Astrocyte of the hippocampus (primary cell): ENCODE measurements at places on chromosomes 5 and 9.

- no peak for DNase-seq
Measured at GRCh38 chr5:76732405-76733048, 16.6 kb downstream of the F2R start.

DNA sequence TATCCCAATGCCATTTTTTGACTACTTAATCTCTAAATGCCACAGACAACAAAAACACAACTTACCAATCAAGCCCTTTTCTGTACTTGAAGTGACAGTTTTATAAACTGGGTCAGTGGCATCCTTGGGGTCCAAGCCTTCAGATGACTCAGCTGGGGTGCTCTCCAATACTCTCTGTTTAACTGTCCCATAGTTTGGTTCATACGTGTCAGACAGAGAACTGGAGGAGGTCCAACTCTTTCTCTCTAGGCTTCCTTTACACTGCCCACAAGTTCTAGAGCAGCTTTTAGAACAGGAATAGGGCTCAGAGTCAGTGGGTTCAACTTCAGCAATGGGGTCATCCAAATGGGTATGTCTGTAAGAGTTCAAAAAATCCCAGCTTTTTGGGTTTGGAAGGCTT lies 166.9 kb downstream of the CDC42SE2 start:
- no peak for DNase-seq

- DNase-seq: no peak
Measured at GRCh38 chr5:156942064-156942463, 21.0 kb downstream of the TIMD4 start.

- DNase-seq: no peak
Measured at GRCh38 chr5:2011481-2012411, 129.0 kb upstream of the IRX4 start.

DNA sequence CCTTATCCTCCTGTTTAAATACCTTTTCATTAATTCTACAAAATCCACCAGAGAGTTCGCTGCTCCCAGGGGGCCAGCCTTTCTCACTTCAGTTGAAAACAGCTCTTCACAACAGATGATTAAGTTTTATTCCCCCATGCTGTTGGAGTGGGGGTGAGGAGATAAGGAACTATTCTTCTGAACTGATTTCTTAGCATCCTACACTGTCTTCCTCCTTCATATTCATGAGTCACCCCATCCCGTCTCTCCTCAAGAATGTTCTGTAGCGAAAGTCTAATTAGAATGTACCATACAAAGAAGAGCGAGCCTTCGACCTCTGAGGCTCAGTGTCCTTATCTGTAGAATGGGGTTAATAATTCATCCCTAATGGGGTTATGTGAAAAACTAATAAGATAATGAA lies 138.0 kb downstream of the PIK3R1 start:
- no peak for DNase-seq

DNA sequence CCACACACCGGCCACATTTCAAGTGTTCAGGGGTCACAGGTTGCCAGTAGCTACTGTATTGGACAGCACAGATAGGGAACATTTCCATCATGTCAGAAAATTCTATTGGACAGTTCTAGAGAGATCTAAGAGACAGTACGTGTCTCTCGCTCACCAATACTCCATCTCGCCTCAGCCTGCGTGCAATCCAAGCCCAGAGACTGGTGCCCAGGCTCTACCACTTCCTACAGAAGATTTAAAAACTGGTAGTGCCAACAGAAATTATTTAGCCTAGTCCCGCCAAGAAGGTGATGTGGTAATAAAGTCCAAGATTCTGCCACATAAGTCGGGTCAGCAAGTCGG lies 390 bp upstream of the SNX2 start:
- no peak for DNase-seq

DNA sequence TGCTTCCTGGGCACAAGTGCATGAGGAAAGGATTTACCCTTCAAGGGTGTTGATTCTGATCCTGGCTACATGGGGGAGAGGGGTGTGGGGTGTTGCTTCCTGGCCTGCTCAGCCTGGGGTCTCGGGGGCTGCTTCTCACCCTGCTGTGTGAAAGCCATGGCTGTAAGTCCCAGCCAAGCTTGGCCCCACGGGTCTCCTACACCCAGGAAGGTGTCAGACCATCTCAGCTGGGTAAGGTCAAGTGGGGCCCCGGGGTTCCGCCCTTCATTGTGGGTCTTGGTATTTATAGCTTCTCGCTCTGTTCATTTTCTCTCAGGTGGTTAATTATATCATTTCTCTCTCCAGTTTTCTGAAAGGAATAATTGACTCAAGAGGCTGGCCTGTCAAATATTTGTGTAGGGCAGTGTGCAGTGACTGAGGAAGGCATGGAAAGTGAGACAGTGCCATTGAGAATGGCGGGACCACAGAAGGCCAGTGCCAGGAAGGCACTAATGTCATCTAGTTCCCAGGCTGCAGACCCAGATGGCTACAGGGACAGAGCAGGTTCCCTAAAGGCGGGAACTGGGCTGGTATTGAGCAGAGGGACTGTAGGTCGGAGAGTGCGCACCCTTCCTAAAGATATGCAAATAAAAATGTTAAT lies 126.0 kb downstream of the FOXD1 start:
- DNase-seq: no peak

- DNase-seq: no peak
Measured at GRCh38 chr9:135888766-135889394, 18.5 kb downstream of the CAMSAP1 start.

DNA sequence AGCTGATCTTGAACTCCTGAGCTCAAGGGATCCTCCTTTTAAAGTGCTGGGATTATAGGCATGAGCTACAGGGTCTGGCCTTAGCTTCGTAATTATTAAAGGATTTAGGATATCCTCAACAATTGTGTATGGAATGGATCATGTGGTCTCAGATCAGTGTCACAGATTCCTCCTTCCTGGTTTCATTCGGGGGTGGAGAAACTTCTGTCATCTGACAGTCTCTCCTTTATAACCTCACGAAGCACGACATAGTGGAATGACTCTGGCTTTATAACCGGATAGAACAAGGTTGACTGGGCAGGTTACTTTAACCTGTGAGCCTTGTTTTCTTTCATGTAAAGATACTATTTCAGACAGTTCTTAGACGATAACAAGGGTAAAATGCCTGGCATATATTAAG lies 4.4 kb upstream of the GNG10 start:
- no peak for DNase-seq

DNA sequence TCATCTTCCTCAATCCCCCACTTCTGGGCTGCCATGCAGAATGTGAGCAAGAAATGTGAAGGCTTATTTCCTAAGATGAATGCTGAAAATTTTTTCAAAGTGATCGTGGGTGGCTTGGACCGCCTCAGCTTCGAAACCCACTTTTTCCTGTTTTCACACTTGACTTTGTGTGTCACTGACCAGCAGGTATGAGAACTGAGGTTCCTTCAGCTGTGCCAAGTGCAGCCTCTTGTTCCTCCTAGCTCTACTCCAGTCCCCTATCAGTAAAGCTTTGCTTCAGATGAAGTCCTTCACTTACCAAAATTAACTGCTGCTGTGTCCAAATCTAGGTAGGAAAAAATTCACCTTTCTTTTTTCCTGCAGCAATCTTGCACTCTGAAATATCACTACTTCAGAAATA lies 382.6 kb downstream of the DTWD2 start:
- no peak for DNase-seq

- peak; percentile 79 for DNase-seq
Measured at GRCh38 chr9:123637945-123638634, 282.1 kb downstream of the CRB2 start.

- DNase-seq: no peak
Measured at GRCh38 chr5:133508845-133509741, 103.2 kb downstream of the FSTL4 start.

DNA sequence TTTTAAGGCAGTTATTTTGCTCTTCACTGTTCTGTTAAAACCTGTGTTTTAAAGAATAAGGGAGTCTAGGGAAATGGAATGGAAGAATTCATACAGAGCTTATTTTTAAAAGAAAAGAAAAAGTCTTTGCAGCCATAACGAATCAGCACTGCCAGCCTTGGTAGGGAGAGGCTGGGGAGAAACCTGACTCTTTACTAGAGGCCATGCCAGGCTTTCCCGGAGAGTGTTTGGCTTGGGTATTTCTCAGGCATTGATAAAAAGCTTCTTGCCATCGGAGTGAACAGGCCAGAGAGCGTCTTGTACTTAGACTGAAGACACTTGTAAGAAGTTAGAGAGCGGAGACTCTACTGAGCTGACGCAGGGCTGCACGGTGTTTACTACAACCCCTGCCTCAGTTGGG lies 72.7 kb upstream of the NFIL3 start:
- DNase-seq: peak; percentile 54

DNA sequence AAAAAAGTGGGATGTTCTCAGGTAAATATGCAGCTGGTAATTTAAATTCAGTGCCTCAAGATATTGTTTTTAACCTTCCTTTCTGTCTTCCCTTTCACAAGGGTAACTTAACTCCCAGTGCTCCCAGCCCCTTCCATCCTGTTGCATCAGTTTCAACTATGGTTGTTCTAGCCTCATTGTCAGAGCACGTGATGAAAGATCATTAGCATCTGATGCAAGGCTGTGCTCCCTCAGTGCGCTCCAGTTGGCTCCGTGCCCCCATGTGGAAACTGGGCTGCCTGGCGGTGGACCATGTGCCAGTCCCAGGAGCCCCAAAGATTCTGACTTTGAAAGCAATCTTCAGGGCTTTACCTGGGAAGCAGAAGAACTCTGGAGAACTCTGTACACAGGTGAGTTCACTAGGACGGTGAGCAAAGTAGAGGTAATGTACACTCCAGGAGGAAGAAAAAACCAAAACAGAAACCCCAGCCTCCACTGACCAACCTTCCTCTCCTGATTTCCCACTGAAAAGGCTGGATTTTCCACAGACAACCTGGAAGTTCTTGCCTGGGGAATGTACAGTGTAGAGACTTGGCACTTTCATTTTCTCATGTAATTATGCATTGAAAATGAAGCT lies 96.9 kb downstream of the SLC1A3 start:
- no peak for DNase-seq

GRCh38 chr9:107869111-107869510 lies 379.5 kb upstream of the KLF4 start:
- DNase-seq: no peak

DNA sequence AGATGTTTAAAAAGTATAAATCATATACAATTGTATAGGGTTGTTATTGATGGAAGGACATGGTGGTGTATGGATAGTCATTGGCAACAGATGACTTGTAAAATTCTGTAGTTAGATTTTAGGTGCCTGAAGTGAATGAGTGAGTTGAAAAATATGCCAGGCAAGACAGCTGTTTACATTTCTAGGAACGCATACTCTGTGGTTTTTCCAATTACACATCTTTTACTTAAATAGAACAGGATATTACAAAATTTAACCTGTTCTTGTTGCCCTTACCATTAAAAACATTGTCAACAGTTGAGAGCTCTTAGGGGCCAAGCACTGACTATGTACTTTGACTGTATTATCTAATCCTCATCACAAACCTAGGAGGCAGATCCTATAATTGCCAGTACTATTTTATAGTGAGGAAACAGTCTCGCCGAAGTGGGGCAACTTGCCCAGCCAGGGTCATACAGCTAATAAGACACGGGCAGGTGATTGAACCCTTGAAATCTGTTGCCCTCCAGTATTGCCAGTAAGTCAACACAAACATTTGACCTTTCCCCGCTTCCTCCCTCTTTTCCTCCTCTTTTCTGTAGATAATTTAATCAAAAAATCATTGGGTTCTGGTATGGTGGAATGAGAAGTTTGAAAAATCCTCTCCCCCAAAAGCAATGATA lies 88.6 kb downstream of the MACROH2A1 start:
- no peak for DNase-seq
